ENCODE measurements at places on chromosomes 2 and 18.

GRCh38 chr18:7616661-7617060, 49.5 kb downstream of the PTPRM start:
- no peak for DNase-seq

- DNase-seq = no peak
Observed at GRCh38 chr18:13412901-13413300, 194.3 kb downstream of the LDLRAD4 start.

- DNase-seq = no peak
Observed at GRCh38 chr2:41963661-41964525, 83.9 kb upstream of the PKDCC start.

- no peak for DNase-seq
Observed at GRCh38 chr2:26605999-26606846, 34.9 kb downstream of the CIB4 start.

- DNase-seq = no peak
Observed at GRCh38 chr18:54440292-54440691, 82.6 kb downstream of the C18orf54 start.

DNA sequence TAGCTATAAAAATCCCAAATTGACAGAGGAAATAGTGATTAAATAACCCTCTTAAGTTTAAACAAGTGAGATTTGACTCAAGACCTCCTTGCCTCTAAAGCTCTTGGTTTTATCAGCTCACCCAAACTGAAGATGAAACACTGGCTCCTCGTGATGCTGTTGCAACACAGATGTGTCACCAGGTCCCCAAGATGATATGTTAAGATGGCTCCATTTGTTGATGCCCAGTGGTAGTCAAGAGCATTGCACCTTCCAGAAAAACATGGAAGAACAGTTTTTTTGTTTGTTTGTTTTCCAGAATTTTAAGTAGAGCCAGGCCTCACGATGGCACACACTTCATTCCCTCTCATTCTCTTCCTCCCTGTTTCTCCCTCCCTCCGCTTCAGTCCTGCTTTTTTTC, 399.8 kb downstream of the TXNL1 start:
- peak; percentile 59 for DNase-seq

DNA sequence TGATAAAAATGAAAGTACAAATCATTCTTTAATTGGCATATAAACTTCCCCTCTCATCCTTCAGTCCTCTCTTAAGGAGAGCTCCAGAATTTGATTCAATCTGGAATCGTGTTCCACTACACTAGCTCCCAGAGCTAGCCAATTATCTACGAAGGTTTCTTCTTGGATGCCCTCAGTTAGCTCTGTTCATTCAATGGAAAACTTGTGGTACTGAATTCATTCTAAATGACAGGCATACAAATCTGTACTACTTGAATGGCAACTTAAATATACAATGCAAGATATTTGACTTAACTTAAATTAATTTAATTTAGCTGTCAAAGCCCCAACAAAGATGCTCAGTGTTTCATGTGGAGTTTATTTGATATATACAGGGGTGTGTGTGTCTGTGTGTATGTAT, 1474.2 kb upstream of the CELF4 start:
- no peak for DNase-seq

GRCh38 chr18:24968238-24968775, 383.7 kb downstream of the ZNF521 start:
- no peak for DNase-seq

DNA sequence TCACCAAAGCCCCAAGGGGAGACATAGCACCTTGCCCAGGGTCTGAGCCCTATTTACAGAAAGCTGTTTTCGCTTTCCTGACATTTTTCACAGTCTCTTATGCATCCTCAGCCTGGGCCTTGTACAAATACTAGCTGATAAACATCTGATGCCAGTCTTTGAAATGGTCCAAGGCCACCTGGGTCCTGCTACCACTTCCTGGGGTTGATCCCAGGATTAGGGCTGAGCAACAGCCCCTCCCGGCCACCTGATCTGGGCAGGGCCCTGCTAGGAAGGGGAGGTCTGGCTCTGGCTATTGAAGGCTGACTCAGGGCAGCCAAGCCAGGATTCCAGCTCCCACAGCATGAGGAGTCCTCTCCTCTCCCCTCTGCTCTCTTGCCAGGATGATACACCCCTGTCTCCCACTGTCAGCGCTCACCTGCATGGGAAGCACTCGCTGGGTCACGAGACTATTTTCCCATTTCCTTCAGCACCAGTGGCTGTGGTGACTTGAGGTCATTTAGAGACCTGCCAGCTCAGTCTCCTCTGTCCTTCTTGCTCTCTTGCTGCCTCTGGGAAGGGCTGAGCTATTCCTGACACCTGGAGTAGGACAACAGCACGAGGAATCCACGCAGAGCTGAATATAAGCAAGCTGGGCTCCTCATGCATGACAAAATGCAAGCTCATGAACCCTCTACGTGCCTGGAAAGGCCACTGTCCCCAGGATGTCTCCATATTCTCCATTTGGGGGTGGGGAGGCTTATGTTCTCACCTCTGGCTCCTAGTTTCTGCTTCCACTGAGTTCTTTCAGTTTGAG, 53.0 kb upstream of the LGALSL start:
- DNase-seq = no peak

DNA sequence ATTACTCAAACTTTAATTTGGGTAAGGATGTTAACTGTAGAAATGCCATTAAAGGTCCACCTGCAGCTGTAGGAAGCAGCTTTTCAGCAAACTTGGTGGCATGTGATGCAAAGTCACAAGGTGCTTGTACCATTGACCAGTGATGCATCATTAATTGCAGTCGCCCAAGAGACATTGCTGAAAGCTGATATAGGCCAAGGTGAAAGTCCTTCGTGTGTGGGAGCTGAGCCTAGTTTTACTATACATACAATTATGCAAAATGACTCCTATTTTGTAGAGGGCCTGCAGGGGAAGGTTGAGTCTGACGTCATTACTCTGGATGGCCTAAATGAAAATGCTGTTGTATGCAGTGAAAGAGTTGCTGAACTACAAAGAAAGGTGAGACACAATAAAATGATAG, 40.5 kb downstream of the ALMS1 start:
- no peak for DNase-seq

- DNase-seq = no peak
Observed at GRCh38 chr2:925309-925708, 25.3 kb upstream of the SNTG2 start.

- peak; percentile 6 for DNase-seq
Observed at GRCh38 chr18:10442551-10442971, 11.9 kb upstream of the APCDD1 start.

DNA sequence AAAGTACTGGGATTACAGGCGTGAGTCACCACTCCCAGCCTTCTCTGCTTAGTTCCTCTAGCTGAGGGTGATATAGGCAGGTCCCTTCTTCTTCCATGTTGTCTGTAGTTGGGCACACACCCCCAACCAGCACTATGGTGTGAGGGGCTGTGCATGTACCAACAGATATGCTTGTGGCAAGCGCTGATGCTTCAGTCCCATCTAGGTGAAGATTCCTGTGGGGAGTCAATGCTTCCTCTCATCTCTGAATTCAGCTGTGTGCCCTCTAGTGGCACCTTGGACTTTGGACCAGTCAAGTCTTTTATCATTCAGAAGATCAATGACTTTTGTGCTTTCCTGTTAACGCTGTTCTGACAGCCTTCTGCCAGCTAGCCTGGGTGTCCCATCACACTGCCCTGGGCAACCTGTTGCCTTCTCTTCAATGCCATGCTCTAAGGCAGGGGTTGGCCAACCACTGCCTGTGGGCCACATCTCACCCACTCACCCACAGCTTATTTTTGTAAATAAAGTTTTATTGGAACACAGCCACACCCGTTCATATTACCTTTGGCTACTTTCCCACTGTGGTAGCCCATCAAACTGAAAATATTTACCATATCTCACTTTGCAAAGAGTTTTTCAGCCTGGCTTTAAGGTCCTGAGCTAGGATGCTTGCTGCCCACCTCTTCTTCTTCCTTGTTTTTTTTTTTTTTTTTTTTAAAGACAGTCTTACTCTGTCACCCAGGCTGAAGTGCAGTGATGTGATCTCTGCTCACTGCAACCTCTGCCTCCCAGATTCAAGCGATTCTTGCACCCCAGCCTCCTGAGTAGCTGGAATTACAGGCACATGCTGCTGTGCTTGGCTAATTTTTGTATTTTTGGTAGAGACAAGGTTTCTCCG, 51.0 kb downstream of the NPAS2 start:
- peak; percentile 29 for DNase-seq

GRCh38 chr18:49013961-49014604, 63.3 kb upstream of the SMAD7 start:
- no peak for DNase-seq

DNA sequence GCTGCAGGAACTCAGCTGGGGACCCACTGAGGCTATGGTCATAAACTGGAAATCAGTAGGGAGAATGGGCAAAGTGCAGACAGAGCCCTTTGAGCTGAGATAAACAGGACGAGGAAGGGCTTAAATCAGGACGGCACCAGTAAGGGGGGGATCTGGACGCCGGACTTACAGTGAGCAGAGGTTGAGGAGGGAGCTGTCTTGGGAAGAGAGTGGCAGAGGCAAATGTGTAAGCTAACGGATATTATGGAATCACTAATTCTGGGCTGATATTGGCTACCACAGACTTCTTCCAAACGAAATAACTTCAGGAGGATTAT, 539 bp downstream of the CYP27A1 start:
- peak; percentile 32 for DNase-seq

DNA sequence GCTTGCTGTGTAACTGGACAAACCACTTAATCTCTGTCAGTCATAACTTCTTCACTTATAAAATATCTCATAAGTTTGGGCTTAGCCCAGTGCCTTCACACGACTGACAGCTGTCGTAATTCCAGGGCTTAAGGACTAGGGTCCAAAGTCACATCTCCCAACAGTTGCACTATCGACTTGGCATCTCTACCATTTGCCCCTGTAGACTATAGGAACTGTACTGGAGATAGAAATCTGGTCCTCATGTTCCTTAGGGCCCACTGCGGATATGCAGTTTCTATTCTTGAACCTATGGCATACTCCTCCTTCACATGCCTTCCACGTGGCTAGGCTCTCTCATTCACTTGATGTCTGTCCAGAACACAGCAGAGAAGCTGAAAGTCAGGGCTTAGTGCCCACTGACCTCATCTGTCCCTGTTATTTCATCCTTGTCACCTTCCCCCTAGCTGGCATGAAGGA, 2.7 kb downstream of the ABHD1 start:
- DNase-seq = no peak

DNA sequence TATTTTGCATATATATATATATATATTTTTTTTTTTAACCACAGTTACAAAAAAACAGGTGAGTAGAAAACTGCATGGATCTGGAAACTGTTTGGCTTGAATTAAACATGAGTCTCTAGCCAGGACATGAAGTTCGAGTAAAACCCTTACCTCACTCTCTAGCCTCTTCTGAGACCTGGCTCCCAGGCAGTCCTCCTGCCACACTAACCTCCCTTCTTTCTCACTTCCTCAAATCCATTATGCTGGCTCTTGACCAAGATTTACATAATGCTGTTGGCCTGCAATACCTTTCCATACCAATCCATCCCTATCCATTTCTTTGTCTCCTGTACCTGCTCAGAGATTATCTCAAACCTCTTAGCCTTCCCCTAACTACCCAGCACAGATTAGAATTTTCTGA, 34.0 kb downstream of the PIGN start:
- no peak for DNase-seq

DNA sequence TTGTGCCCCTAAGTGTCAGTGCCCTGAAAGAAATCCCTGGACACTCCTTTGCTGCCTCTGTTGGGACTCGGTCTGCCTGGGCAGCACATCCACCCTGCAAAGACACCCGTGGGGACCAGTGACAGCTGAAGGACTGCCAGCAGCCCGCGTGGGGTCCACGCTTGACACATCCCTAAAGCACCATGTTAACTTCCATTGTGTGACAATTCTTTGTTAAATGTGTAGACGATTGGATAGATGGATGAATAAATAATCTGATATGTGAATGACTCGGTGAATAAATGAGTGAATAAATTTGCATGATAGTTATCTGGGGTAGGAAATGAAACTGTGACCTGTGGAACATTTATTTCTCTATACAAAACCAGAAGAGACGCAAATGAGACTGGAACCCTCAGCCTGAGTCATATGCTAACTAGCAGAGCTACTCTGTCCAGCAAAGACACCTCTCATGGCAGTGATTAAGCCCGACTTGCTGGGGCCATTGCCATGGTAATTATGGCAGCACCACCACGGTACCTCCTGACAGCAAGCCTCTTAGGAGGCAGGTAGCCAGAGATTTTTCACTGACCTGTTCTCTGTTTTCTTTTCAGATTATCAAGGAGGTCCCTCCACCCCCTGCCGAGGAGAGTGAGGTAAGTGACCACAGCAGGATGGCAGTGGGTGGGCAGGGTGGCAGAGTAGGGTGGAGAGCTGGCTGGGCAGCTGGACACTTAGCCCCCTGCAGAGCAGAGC, 156.8 kb downstream of the ANTXR1 start:
- no peak for DNase-seq

DNA sequence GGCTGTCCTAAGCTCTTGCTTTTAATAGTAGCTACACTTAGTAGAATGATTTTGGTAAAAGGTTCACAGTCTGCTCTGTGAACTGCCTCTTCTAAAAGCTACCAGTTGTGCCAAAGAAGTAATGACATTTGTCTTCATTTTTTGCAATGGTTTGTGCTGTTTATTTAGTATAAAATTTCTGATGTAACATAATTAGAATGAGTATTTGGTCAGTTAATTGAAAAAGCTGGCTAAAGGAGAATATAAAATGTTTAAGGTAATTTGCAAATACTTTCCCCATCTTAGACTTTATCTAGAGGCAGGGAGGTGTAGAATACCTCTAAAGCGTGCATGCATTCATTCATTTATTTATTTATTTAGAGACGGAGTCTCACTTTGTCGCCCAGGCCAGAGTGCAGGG, 71.3 kb downstream of the PHLPP1 start:
- DNase-seq = no peak

- DNase-seq = no peak
Observed at GRCh38 chr2:110770959-110771431, 38.6 kb downstream of the ACOXL start.

All from inflammatory macrophage treated with lipopolysaccharide for 4 hours (primary cell).